Thymus (tissue), 14 donors: ENCODE measurements at places on chromosomes 11 and 22. TPM values are rescaled to one million over a fixed set of nuclear protein-coding genes. Genes with fewer than 3 reads are reported as not detected.

The LGALS12 gene
- 0.71 TPM for total RNA-seq

The EHF gene
- total RNA-seq: 0.76 TPM

The KDM4D gene
- 0.85 TPM for total RNA-seq

The TMEM126A gene
- 43.0 TPM for total RNA-seq

DNA sequence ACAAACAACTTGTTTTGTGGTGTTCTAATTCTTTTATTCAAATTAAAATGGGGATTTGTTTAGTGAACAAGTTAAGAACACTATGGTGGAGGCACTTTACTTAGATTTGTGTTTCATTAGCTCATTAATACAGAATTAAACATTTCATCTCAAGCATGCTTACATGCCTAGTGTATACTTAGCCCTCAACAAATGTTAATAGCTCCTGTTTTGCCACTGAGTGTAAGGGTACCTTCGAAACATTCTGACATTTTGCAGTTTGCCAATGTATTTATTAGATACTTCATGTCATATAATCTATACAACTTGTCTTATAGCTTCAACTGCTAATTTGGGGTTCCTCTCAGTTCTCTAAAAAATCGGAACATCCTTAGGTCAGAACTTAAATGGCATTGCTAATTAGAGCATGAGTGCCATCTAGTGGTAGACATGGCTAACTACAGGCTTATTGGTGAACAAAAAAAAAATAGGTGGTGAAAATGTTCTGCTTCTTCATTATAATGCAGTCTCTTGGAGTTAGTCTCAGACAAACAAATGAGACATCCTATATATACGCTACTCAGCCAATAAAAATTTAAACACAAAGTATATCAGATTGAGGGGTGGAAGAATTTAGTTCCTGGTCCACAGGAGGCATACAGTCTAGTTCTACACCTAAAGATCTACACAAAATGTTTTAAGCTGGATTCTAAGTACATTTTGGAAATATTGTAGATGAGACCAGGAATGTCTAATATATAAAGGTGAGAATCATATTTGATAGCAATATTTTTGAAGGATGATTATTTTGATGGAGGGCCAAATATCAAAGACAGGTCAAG is 4.9 kb upstream of the CNTN5 start:
- no peaks in the 10 kb centered on the region for H3K27me3 ChIP-seq
- H3K4me3 ChIP-seq: no peak overlapping the region
- no peak overlapping the region for H3K27ac ChIP-seq
- H3K36me3 ChIP-seq: no peaks in the 10 kb centered on the region
- no peaks in the 10 kb centered on the region for H3K4me1 ChIP-seq

DNA sequence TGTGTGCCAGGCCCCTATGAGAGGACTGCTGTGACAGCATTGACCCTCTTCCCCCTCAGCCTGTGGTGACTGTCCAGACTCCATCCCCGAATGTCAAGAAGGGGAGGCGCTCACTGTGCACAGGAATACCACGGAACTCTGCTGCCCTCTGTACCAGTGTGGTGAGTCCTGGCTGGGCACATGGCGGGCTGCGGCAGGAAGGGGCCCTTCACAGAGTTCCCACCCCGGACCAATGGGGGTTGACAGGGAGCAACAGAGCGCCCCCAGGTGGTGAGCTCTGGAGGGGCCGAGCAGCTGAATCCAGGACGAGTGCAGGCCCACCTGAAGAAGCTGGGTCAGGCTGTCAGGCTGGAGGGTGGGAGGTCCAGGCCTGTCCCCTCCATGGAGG is 83.8 kb upstream of the MYOD1 start:
- no peaks in the 10 kb centered on the region for H3K36me3 ChIP-seq
- H3K27ac ChIP-seq: no peak overlapping the region
- H3K27me3 ChIP-seq: no peaks in the 10 kb centered on the region
- H3K4me1 ChIP-seq: no peaks in the 10 kb centered on the region
- no peak for DNase-seq

DNA sequence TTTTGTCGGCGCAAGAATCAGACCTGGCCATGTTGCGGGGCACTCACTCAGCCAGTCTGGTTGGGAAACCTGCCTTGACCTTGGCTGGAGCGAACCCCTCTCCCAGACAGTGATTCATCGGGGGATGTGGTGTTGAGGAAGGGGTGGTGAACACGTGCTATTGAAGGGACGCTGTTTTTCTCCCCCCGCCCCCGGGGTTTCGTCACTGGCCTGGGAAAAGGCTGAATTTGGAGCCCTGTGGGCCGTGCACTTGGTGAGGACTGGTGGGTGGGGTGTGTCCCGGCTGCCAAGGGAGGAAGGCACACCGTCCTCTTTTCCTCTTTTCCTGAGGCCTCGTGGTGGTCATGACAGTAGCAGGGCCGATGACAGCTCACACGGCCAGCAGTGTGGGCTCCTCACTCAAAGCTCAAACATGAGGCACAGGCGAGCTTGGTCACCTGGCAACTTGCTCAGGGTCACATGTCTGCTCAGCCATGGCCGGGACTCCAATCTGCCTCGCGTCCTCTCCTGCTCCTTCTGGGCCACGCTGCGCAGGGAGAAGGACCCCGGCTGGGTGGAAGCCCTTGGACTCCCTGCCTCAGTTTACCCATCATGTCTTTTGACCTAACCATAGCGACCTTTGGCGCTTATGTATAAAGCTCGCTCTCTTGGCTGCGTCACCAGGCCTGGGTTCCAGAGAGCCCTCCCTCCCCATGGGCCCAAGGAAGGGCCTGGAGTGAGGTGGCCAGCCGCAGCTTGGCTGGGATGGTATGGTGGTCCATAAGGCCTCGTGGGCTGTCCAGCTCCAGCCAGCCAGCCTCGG is 49.4 kb downstream of the SMIM38 start:
- H3K4me3 ChIP-seq: no peak overlapping the region
- no peaks in the 10 kb centered on the region for H3K36me3 ChIP-seq
- peaks cover 12% of the 10 kb centered on the region for H3K27me3 ChIP-seq
- no peak for DNase-seq
- no peaks in the 10 kb centered on the region for H3K4me1 ChIP-seq

DNA sequence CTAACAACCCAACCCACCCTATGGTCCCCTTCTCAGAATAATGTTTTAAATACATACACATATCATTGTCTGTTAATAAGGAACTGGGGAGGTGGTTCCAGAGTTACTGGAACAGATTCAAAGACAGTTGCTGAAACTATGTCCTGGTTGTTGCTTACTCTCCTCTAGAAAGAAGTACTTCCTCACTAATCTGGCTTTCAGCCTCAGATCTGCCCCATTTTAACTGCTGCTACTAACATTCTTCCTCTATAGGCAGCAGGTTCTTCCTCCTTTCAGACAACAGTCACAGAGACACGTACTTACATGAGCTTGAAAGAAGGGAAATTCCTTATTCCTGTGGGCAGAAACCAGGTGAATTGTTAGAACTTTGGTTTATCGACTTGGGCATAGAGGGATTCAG is 8.1 kb upstream of the NEU3 start:
- H3K36me3 ChIP-seq: peaks cover 25% of the 10 kb centered on the region
- no peak for DNase-seq
- H3K4me1 ChIP-seq: no peaks in the 10 kb centered on the region
- no peaks in the 10 kb centered on the region for H3K27me3 ChIP-seq
- H3K4me3 ChIP-seq: no peak overlapping the region

DNA sequence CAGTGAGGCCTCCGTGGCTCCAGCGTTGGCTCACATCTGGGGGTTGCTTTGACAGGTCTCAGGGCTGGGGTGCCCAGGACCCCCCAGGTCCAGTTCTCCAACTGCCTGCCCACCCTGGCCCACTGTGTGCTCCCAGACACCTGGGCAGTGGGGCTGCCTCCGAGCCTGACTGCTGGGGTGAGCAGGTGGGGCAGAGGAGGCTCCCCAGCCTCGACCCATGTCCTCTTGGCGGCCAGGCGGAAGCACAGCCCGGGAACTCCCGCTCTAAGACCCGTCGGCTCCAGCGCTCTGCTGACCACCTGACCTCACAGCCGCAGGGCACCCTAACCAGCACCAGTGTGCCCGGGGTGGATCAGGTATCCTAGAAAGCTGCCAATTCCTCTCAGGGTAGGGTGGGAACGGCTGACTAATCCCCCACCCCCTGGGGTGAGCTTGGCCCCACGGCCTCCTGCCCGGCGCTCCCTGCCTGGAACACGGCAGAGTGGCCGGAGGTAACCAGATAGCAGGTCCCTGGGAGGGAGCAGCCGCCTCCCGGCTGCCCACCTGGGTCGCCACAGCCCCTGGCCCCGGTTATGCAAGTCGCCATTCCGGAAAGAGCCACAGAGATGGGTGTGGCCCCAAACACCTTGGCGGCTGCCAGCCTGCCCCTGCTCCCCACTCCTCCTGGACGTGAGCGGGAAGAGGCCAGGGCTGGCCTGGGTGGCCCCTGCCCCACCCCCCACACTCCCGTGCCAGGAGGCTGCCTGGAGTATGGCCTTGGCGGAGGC is 19.2 kb upstream of the MUC5B start:
- DNase-seq: no peak
- no peaks in the 10 kb centered on the region for H3K36me3 ChIP-seq
- no peak overlapping the region for H3K27ac ChIP-seq
- H3K4me1 ChIP-seq: no peaks in the 10 kb centered on the region

DNA sequence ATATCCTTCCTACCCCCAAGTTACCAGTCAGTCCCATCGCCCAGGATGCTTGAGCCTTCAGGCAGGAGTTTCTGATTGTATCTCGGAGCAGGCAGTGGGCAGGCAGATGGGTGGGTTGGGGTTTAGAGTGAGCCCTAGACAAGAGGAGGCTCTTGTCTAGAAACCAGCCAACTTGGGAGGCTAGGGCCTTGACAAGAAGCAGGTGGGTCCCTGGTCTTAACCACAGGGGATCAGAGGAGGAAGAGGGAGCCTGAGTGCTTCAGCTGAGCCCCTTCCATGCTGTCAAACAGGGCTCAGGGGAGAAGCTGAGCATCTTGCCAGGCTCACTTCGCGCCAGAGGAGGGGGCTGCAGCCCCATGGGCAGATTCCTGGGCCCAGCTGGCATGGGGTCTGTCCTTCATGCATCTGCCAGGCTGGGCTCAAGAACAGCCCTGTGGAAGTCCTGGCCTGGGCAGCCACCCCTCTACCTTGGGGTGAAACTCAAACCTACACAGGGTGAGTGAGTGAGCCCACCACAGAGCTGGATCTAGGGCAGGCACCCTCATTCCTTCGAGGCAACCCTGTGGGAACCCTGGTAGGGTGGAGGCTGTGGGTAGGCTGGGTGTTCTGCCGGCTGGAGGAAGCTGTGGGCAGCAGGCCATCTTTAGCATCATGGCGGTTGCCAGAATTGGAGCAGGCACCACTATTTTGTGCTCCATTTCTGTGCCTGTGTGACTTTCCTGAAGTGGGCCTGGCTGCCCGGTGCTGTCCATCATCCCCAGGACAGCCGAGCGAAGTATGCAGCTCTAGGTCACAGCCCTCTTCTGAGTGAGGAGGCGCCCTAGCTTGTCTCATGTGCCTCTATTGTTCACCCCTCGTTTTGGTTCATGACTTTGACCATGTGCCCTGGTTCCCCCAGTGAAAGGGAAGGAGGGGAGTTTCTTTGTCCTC is 108.1 kb downstream of the MORC2 start:
- no peaks in the 10 kb centered on the region for H3K36me3 ChIP-seq
- no peak for DNase-seq
- no peaks in the 10 kb centered on the region for H3K27me3 ChIP-seq
- H3K4me1 ChIP-seq: no peaks in the 10 kb centered on the region
- no peak overlapping the region for H3K4me3 ChIP-seq

DNA sequence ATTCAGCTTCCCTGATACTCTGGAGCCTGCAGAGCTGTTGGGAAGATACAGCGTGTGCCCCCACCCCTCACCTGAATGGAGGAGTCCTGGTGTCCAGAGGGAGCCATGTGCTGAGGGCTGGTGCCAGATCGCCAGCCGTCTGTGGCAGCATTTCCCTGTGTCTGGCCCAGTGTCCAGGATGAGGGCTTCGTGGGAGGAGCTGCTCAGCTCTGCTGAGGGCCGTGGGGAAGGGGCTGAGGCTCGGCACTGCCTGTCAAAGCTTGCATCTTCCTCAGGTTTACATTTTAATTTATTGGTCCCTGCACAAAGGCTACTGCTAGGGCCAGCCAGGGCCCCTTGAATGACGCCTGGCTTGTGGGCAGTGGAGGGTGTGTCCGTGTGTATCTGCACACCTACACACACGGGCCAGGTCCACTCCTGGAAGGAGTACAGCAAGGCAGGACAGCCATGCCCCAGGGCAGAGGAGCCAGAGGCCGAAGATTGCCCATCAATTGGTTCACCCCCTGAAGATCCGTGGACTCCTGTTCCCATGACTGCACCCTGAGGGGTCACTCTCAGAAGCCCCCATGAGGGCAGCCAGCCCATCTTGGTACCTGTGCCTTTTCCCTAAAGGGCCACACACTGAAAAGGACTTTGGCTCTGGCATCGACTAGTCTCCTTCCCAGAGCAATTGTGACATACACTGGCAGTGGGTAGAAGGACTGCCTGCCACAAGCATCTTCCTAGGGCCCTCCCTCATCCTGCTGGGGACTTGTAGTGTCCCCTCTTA is 107.7 kb upstream of the PARVA start:
- H3K27ac ChIP-seq: no peak overlapping the region
- H3K36me3 ChIP-seq: no peaks in the 10 kb centered on the region
- no peaks in the 10 kb centered on the region for H3K4me1 ChIP-seq

GRCh38 chr11:76094740-76095139 is 111.6 kb downstream of the WNT11 start:
- H3K27ac ChIP-seq: no peak overlapping the region
- H3K36me3 ChIP-seq: no peaks in the 10 kb centered on the region
- H3K27me3 ChIP-seq: no peaks in the 10 kb centered on the region
